ENCODE measurements at places on chromosomes 3 and 15. TPM values are rescaled to one million over a fixed set of nuclear protein-coding genes. Genes with fewer than 3 reads are reported as not detected.

Gene PLS1
- 15.8 TPM for total RNA-seq

Gene WDR76
- total RNA-seq = 32.6 TPM

Gene EPHB3
- total RNA-seq = 2.3 TPM

Gene P2RY1
- total RNA-seq = 3.9 TPM

Gene DPPA2
- 1.2 TPM for total RNA-seq

Gene P3H2
- 9.0 TPM for total RNA-seq

Gene PLA2G4E
- not detected for total RNA-seq

GRCh38 chr3:173045770-173046382 lies 95.2 kb downstream of the SPATA16 start:
- H3K27me3 ChIP-seq = no peaks in the 10 kb centered on the region
- no peak overlapping the region for H3K4me3 ChIP-seq
- H3K36me3 ChIP-seq = no peaks in the 10 kb centered on the region

GRCh38 chr3:67897351-67898336 lies 243.2 kb upstream of the SUCLG2 start:
- no peaks in the 10 kb centered on the region for H3K36me3 ChIP-seq
- H3K27me3 ChIP-seq = no peaks in the 10 kb centered on the region
- DNase-seq = no peak
- no peak overlapping the region for H3K4me3 ChIP-seq

- no peak overlapping the region for H3K27ac ChIP-seq
- H3K4me1 ChIP-seq = peaks cover 27% of the 10 kb centered on the region
- no peaks in the 10 kb centered on the region for H3K27me3 ChIP-seq
- H3K4me3 ChIP-seq = no peak overlapping the region
- DNase-seq = peak; percentile 65
- no peaks in the 10 kb centered on the region for H3K36me3 ChIP-seq
Observed at GRCh38 chr15:52256366-52256765, 39.2 kb downstream of the MYO5C start.

GRCh38 chr15:80199869-80200268 lies 47.1 kb downstream of the FAH start:
- no peaks in the 10 kb centered on the region for H3K27me3 ChIP-seq
- H3K4me3 ChIP-seq = no peak overlapping the region
- no peak overlapping the region for H3K27ac ChIP-seq
- DNase-seq = no peak

GRCh38 chr3:13853256-13853977 lies 26.5 kb downstream of the WNT7A start:
- no peak overlapping the region for H3K4me3 ChIP-seq
- H3K36me3 ChIP-seq = no peaks in the 10 kb centered on the region
- no peaks in the 10 kb centered on the region for H3K4me1 ChIP-seq
- no peak overlapping the region for H3K27ac ChIP-seq
- DNase-seq = no peak

- no peak overlapping the region for H3K27ac ChIP-seq
- DNase-seq = no peak
- H3K36me3 ChIP-seq = no peaks in the 10 kb centered on the region
- H3K4me1 ChIP-seq = no peaks in the 10 kb centered on the region
Observed at GRCh38 chr15:52104532-52105004, 8.0 kb downstream of the BCL2L10 start.

DNA sequence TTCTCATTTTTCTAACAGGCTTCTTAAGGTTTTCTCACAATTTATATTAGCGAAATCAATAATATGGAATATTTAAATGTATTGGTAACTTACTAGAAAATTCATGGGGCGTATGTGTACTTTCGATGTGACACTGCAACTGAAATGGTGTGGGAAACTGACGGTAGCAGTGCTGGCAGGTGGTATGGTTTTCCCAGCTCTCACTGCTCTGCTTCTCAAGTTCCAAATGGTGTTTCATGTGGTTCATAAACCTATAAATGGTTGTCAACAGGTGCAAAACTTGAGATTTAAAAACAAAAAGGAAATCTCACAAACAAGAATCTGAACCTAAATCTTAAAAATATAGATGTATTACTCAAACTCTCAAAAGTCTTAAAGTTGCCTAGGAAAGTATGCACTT lies 54.7 kb downstream of the ZNF280D start:
- H3K4me3 ChIP-seq = no peak overlapping the region

DNA sequence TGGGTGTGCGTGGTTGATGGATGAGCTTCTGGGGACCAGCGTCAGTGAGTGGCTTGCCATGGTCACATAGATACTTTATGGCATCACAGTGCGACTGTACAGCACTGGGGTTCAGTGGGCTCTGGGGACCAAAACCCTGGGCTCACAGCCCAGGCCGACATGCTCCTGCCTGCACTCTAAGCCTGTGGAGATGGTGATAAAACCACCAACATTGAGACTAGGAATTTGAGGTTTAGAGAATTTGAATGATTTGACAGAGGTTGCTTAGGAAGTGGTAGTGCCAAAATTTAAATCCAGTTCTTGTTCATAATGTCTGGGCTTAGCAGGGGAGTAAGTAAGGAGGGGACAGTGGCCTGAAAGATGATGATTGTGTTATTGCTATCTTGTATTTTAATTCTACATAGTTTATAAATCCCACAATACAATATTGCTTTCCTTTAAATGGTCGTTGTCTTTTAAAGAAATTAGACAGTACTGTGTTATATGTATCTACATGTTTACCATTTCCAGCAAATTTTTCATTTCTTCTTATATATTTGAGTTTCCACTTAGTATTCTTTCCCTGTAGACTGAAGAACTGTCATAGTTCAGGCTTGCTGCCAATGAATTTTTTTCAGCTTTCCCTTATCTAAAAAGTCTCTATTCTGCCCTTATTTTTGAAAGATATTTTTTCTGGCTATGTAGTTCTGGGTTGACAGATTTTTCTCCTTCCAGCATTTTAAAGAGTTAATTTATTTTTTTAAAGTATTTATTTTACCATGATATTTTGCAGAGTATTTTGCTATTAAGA lies 235.4 kb upstream of the RGMA start:
- H3K4me3 ChIP-seq = no peak overlapping the region
- H3K36me3 ChIP-seq = no peaks in the 10 kb centered on the region
- no peak for DNase-seq
- H3K27ac ChIP-seq = no peak overlapping the region
- H3K27me3 ChIP-seq = no peaks in the 10 kb centered on the region
- H3K4me1 ChIP-seq = no peaks in the 10 kb centered on the region

DNA sequence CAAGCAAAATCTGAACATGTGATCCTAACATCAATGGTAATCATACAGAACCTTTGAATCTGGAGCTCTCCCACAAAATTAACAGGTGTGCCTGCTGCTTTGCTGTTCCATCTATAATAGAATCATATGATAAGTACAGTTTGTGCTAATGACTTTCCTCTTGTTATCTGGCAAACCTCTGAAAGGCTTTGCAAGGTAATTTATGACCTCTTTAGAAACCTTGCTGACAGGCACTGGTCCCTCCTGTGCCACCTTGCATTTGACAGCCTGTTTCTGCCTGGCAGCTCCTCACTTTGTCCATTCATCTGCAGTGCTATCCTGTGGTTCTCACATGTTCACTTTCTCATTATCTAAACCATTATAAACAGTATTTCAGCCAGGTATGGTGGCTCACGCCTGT lies 10.2 kb upstream of the HTR3C start:
- H3K27me3 ChIP-seq = no peaks in the 10 kb centered on the region
- no peaks in the 10 kb centered on the region for H3K36me3 ChIP-seq
- DNase-seq = no peak
- no peak overlapping the region for H3K27ac ChIP-seq
- no peak overlapping the region for H3K4me3 ChIP-seq

DNA sequence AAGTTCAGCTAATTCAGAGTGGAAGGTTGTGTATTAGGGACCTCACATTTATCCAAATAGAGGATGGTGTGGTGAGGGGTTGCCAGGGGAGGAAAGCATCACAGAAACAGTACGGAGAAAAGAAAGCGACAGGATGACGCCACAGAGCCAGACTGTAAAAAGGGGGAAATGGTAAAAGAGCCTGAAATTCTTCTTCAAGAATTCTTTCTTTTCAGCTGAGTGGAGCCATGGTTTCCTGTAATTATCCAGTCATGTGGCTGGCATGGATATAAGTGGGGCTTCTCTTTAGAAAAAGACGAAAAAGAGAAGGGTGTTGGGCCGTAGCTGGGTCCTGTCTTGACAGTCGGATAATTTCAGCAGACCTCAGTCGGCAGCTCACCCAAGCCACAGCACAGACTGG lies 24.5 kb upstream of the PSMD6 start:
- H3K27ac ChIP-seq = no peak overlapping the region
- DNase-seq = no peak
- H3K4me3 ChIP-seq = no peak overlapping the region
- peaks cover 36% of the 10 kb centered on the region for H3K4me1 ChIP-seq
- H3K27me3 ChIP-seq = no peaks in the 10 kb centered on the region
- no peaks in the 10 kb centered on the region for H3K36me3 ChIP-seq

GRCh38 chr3:38136393-38136776 lies 542 bp downstream of the ACAA1 start:
- H3K4me1 ChIP-seq = peaks cover 14% of the 10 kb centered on the region
- no peaks in the 10 kb centered on the region for H3K36me3 ChIP-seq
- H3K4me3 ChIP-seq = peak overlapping the region; percentile 72
- H3K27ac ChIP-seq = no peak overlapping the region
- no peaks in the 10 kb centered on the region for H3K27me3 ChIP-seq
- no peak for DNase-seq

GRCh38 chr3:41710646-41711388 lies 251.1 kb downstream of the ULK4 start:
- H3K4me3 ChIP-seq = no peak overlapping the region
- no peaks in the 10 kb centered on the region for H3K4me1 ChIP-seq
- peak; percentile 25 for DNase-seq
- H3K27me3 ChIP-seq = no peaks in the 10 kb centered on the region
- no peak overlapping the region for H3K27ac ChIP-seq
- H3K36me3 ChIP-seq = no peaks in the 10 kb centered on the region

- H3K27me3 ChIP-seq = no peaks in the 10 kb centered on the region
- H3K4me1 ChIP-seq = peaks cover 3% of the 10 kb centered on the region
- no peak overlapping the region for H3K4me3 ChIP-seq
- no peaks in the 10 kb centered on the region for H3K36me3 ChIP-seq
- no peak for DNase-seq
Observed at GRCh38 chr3:47005212-47006144, 26.0 kb downstream of the NBEAL2 start.

DNA sequence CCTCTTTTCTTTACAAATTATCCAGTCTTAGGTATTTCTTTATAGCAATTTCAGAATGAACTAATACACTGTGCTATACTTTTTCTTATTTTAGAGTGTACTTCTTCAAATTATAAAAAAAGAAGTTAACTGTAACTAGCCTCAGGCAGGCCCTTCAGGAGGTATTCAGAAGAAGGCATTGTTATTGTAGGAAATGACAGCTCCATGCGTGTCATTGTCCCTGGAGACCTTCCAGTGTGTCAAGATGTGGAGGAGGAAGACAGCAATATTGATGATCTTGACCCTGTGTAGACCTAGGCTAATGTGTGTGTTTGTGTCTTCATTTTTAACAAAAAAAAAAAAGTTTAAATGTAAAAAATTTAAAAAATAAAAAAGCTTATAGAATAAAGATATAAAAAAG lies 55.5 kb downstream of the IL12A start:
- DNase-seq = no peak
- H3K4me1 ChIP-seq = peaks cover 9% of the 10 kb centered on the region
- H3K4me3 ChIP-seq = no peak overlapping the region
- peaks cover 5% of the 10 kb centered on the region for H3K27me3 ChIP-seq
- H3K36me3 ChIP-seq = no peaks in the 10 kb centered on the region
- no peak overlapping the region for H3K27ac ChIP-seq

DNA sequence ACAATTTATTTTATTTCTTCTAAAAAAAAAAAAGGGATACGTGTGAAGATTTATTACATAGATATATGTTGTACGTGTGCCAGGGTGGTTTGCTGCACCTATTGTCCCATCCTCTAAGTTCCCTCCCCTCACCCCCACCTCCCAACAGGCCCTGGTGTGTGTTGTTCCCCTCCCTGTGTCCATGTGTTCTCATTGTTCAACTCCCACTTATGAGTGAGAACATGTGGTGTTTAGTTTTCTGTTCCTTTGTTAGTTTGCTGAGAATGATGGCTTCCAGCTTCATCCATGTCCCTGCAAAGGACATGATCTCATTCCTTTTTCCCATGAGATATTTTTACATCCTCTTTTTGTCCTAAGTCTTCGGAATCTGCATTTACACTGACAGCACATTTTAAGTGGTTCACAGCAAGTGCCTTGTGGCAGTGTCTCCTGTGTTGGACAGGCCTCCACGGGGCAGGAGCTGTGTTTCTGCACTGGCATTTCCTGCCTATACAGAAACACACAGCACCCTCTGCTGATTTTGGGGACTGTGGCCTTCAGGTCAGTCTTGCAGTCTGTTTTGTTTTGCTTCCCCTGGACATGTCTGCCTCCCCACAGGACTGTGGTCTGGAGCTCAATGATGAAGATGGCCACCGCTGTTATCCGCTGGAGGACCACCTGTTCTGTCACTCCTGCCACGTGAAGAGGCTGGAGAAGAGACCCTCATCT lies 12.7 kb upstream of the SACM1L start:
- H3K36me3 ChIP-seq = no peaks in the 10 kb centered on the region
- no peaks in the 10 kb centered on the region for H3K27me3 ChIP-seq
- H3K27ac ChIP-seq = no peak overlapping the region
- H3K4me3 ChIP-seq = no peak overlapping the region

- H3K4me1 ChIP-seq = peaks cover 8% of the 10 kb centered on the region
- no peak overlapping the region for H3K4me3 ChIP-seq
- DNase-seq = peak; percentile 80
- H3K27me3 ChIP-seq = no peaks in the 10 kb centered on the region
- H3K36me3 ChIP-seq = no peaks in the 10 kb centered on the region
- H3K27ac ChIP-seq = no peak overlapping the region
Observed at GRCh38 chr15:42385206-42385979, 26.1 kb downstream of the CAPN3 start.

DNA sequence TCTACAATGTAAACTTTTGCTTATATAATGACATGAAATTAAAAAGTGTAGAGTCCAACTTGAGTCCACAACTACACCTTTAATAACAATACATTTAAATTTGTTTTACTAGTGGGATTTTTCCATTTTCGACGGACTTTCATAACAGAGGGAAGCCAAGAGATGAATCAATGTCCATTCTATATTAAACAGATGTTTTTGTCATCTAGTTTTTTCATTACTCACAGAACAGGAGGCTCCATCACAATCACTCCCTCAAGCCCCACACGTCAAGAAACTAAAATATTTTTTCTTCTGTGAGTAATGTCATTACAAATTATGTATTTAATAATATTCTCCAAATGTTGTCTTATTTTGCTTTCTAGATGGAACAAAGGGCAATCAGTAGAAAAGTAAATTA lies 932.9 kb downstream of the ROBO1 start:
- peaks cover 9% of the 10 kb centered on the region for H3K4me1 ChIP-seq
- H3K27ac ChIP-seq = no peak overlapping the region
- no peak for DNase-seq

- no peak overlapping the region for H3K27ac ChIP-seq
- no peaks in the 10 kb centered on the region for H3K36me3 ChIP-seq
- no peaks in the 10 kb centered on the region for H3K4me1 ChIP-seq
- H3K4me3 ChIP-seq = no peak overlapping the region
- H3K27me3 ChIP-seq = no peaks in the 10 kb centered on the region
Observed at GRCh38 chr15:23074684-23075083, 35.3 kb upstream of the TUBGCP5 start.

Data from neural progenitor cell (in vitro differentiated cells).